ENCODE measurements at places on chromosomes 5 and 9.

DNA sequence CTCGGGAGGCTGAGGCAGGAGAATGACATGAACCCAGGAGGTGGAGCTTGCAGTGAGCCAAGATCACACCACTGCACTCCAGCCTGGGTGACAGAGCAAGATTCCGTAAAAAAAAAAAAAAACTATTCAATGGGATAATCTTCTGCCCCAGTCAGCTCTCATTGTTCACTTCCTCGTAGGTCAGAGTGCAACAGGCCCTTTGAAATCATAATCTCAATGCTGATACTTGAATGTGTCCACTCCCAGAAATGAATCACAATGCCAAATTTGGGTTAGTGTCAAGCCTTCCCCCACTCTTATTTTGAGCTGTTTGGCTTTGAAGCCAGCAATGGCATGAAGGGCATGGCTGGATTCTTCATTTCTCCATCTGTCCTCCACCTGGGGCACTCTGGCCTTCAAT is 610.3 kb upstream of the KLF4 start:
- DNase-seq, result no peak

GRCh38 chr5:133531594-133531993 is 80.7 kb downstream of the FSTL4 start:
- DNase-seq, result no peak

GRCh38 chr9:34097865-34098264 is 28.6 kb downstream of the DCAF12 start:
- DNase-seq, result no peak

GRCh38 chr5:15034379-15034778 is 162.8 kb upstream of the ANKH start:
- DNase-seq, result no peak

DNA sequence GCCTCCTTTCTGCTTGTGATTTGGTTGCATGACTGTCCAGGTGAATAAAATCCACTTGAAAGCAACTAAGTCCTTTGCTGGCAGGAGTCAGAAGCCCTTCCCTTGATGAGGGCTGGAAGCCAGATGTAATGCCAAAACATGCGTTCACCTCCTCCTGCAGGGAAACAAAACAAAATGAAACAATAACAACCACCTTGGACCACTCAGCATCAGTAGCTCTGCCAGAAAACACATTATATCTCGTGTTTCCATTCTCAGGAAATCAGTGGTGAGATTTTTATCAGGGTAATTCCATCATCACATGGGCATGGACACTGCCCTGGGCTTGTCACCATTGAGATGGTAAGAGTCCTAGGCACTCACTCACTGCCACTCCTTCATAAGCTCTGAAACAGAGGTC is 350.3 kb upstream of the ACTBL2 start:
- no peak for DNase-seq

DNA sequence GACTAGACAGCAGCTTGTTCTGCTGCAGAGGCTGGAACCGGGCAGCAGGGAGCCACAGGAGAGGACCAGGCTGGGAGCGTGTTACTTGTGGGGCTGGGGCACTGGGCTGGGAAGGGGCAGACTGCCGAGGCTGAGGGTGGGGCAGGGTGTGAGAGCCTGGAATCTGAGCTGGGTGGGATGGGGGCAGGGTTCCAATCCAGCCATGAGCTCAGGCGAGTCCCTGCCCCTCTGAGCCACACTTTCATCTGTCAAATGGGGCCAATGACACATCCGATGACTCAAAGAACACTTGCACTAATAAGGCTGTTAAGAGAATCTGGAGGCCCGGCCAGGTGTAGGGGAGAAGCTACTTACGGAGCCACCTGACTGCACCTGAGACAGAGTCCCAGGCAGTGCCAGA is 18.7 kb upstream of the WDR38 start:
- DNase-seq, result no peak

- no peak for DNase-seq
Observed at GRCh38 chr5:23027331-23027730, 174.2 kb upstream of the CDH12 start.

DNA sequence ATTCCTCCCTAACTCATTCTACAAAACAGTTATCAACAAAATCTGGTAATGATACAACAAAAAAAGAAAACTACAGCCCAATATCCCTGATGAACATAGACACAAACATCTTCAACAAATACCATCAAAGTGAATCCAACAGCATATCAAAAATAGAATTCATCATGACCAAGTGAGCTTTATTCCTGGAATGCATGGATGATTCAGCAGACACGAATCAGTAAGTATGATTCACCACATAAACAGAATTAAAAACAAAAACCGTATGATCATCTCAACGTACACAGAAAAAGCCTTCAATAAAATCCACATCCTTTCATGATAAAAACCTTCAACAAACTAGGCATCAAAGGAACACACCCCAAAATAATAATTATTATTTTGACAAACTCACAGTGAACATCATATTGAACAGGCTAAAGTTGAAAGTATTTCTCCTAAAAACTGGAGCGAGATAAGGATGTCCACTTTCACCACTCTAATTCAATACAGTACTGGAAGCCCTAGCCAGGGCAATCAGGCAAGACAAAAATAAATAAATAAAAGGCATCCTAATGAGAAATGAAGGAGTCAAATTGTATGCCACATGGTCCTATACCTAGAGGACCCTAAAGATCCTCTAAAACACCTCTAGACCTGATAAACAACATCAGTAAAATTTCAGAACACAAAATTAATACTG is 305.1 kb upstream of the RGMB start:
- peak; percentile 15 for DNase-seq

DNA sequence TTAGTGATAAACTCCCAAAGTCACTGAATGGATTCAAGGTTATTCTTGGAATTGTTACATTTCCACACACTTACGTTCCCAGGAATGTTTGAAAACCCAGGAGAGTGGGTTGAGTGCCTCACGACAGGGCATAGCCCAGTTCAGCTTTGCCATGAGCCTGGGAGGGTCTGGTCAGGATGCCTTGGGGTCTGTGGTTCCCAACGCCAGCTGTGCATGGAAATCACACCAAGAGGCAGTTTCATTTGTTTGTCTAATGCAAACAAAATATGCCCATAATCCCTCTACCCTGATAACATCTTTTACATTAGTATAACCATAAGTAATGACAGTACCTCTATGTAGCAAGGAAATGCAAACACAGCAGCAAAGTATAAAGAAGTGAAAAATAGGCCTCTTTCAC is 25.3 kb upstream of the MSX2 start:
- no peak for DNase-seq

DNA sequence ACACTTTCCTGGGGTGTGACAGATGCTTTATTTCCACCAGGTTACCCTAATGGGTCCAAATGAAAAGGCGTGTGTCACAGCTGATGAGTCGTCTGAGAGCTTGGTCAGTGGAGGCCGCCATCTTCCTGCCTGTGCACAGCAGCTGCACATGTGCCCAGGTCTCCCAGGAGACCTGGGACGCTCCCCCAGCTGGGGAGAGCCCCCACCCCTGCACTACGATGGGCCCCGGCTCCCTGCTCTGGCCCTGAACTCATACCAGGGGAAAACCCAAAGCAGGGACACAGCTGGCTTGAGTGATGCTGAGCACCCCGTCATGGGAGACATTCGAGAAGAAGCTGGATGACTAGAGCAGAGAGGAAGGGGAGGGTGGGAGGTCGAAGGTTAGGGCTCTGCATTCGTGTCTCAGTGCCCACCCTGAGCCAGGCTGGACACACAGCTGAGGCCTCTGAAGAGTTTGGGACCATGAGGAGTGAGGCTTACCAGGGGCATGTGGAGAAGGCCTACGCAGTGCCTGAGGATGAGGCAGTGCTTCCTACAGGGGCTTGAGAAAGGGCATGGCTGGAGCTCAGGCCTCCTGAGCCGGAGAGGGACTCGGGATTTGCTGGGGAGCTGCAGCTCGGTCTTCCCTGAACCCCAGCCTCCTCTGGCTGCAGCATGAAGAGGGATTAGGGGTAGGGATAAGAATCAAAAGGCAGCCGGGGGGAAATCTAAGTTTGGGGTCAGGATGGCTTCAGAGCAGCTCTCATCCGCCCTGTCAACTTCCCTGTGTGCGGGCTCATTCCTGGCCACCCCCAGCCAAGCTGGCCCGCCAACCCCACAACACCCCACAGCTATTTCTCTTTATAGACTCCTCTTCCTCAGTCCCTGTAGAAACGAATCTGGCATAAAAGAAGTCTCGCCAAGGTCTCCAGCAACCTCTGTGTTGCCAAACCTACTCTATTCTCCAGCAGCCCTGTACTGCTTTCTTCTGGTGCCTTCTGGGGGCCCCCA is 42.2 kb upstream of the RNU6ATAC start:
- DNase-seq, result no peak

GRCh38 chr9:100213730-100214477 is 114.9 kb downstream of the INVS start:
- DNase-seq, result peak; percentile 9

GRCh38 chr5:71864730-71865601 is 145.9 kb downstream of the CARTPT start:
- peak; percentile 9 for DNase-seq

DNA sequence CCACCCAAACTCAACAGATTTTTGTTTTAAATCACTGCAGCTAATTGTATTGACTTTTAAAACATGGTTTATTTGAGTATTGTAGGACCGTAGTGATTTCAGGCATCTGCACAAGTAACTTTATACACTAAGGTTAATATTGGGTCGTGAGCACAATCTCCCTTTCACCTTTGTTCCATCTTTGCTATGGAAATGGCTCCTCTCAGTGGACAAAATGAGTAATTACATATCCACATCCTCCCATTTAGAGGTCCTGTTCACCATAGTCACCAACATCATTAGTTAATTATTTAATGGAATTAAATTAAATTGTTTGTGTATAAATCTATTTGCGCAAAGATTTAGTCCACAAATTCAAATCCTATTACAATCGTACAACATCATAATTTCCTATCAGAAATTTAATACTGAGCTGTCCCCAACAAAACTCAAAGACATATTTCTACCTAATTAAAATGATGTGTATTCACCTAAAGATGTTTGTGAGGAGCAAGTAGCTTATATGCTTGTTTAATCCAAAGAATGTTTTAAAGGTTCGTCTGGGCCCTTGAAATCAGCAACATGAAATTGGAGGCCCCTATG is 173.0 kb upstream of the DAPK1 start:
- peak; percentile 41 for DNase-seq

GRCh38 chr5:136840601-136841000 is 475.3 kb upstream of the TRPC7 start:
- no peak for DNase-seq

DNA sequence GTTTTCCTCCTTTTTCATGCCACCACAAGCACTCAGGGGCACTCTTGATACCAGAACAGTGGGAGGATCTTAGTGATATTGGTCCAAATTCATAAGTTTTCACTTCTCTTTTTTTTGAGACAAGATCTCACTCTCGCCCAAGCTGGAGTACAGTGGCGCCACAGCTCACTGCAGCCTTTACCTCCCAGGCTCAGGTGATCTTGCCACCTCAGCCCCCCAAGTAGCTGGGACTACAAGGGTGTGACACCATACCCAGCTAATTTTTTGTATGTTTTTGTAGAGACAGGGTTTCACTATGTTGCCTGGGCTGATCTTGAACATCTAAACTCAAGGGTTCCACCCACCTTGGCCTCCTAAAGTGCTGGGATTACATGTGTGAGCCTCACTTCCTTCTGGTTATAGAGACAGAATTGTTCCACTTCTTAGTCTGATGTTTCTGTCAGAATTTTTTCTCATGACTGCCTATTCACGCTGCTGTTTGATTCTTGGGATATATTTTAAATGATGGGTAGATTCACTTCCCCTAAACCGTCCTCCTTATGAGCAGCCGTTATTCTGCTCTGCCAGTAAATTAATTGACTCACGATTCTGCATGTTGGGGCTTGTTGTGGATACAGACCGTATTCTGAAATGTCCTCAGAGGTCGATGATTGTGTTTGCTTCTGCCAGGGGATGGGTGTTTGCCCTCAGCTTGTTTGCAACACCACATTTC is 30.8 kb downstream of the MTAP start:
- DNase-seq, result no peak

DNA sequence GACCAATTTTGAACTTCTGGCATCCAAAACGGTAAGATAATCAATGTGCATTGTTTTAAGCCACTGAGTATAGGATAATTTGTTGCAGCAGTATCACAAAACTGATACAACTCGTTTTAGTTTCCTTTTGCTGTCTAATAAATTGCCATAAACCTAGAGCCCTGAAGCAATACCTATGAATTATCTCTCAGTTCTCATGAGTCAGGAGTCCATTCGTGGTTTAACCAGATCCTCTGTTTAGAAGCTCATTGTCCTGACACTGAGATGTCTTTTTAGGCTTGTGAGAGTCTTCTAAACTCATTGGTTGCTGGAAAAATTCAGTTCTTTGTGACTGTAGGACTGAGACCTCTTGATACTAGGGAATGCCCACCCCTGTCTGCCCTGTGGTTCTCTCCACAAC is 262.9 kb downstream of the SEMA5A start:
- DNase-seq, result no peak

GRCh38 chr9:125743682-125744428 is 3.3 kb upstream of the PBX3 start:
- no peak for DNase-seq

DNA sequence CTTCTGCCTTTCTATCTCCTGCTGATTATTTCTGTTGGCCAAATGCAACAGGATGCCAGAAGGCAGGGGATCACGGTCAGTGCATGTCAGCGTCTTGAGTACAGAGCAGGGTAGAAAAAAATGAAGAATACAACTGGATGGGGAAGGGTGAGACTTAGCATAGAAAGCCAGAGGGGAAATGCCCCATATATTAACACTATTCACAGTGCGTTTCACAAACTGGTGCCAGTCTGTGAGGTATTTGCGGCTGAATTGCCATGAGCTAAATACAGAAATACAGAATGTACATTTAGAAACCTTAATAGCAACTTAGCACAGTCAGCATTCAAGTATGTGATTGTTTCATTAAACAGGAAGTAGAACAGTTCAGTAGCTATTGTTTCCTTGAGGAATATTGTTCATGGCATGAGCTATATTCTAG is 31.0 kb upstream of the SLC1A3 start:
- no peak for DNase-seq

GRCh38 chr5:171444582-171444981 is 25.1 kb downstream of the FGF18 start:
- no peak for DNase-seq

DNA sequence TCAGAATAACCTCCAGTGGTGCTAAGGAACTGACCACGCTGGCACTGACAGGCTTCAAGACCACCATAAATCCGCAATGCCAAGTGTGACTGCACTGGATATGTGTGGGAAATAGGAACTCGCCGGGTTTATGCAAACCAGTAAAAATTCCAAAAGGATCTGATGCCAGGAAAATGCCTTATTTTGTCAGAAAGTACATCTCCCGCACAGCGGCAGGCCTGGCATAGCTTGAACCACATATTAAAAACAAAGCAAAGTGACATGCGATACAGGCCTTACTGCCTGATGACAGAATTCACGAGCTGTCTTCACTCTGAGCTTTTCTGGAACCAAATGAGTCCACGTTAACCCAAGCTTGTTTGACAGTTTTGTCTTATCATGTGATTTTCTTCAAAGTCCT is 139.6 kb downstream of the GLIS3 start:
- no peak for DNase-seq

All from hepatic stellate cell (primary cell).